ENCODE measurements at places on chromosomes 1 and 21. TPM values are rescaled to one million over a fixed set of nuclear protein-coding genes. Genes with fewer than 3 reads are reported as not detected.
A peak's percentile ranks its signal among the peaks of the same experiment; 100 is the strongest.

C1orf174 gene
- 44.0 TPM for total RNA-seq

SPRR2E gene
- not detected for total RNA-seq

IGSF3 gene
- 0.54 TPM for total RNA-seq

SMG5 gene
- 70.3 TPM for total RNA-seq

PAFAH2 gene
- 8.0 TPM for total RNA-seq

VCAM1 gene
- total RNA-seq: 0.83 TPM

MR1 gene
- 15.7 TPM for total RNA-seq

FGR gene
- 0.56 TPM for total RNA-seq

DNA sequence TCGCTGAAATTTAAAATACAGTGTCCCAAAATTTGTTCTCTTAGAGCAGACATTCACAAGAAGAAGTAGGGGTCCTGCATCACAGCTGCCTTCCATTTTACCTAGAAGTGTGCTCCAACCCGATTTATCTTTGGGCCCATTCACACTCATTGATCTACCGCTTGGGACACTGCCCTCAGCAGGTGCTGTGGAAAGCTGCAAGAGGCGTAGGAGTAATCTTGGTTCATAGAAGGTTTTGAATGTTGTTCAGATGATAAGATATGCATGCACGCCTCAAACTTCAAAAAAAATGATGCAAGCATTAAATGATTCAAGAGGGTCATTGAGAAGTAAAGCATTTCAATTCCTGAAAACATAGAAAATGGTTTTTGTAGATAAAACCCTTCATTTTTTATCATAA is 18.6 kb upstream of the C1orf105 start:
- DNase-seq: no peak

- no peak for DNase-seq
Observed at GRCh38 chr1:110163591-110163990, 13.3 kb downstream of the SLC6A17 start.

RNU1-2 gene
- 1,043 TPM for total RNA-seq

SH2D1B gene
- not detected for total RNA-seq

GRCh38 chr1:220957233-220957605 is 78.0 kb downstream of the HLX start:
- DNase-seq: no peak

BMP8B gene
- total RNA-seq: 0.36 TPM

FMO2 gene
- not detected for total RNA-seq

- DNase-seq: no peak
Observed at GRCh38 chr1:159121526-159121925, 45.0 kb upstream of the AIM2 start.

KPNA6 gene
- 74.3 TPM for total RNA-seq

- no peak for DNase-seq
Observed at GRCh38 chr1:91098299-91098906, 76.6 kb upstream of the ZNF644 start.

DNA sequence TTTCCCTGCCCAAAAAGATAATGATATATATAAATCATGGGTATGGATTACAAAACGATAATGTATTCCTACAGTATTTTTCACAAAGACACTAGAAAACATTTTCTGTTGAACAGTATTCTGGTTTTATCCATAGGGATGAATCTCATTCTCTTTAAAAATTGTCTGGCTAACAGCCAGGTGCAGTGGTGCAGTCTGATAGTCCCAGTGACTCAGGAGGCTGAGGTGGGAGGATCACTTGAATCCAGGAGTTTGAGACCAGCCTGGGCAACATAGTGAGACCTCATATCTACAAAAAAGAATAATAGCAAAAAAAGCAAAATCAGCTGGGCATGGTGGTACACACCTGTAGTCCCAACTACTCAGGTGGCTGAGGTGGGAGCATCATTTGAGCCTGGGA is 23.3 kb downstream of the PIP5K1A start:
- DNase-seq: no peak

GRCh38 chr1:202199040-202199889 is 5.7 kb downstream of the LGR6 start:
- DNase-seq: no peak

DNA sequence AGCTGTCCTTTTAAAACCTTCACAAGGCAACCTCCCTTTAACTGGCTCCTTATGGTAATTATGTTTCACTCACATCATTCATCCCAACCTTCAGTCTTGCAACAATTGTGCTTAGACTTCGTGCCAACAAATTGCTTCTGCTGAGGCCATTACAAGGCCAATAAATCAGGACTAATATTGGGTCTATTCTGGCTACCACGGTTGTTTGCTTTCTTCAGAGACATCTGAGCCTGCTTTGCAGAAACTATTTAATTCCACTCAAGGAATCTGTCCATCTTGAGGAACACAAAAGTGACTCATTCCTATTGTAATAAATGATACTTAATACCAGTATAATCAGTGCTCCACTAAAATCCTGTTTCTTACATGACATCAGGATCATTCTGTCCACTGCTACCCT is 2.6 kb upstream of the GSTM4 start:
- no peak for DNase-seq

GRCh38 chr1:3550511-3551289 is 60.6 kb downstream of the MEGF6 start:
- no peak for DNase-seq

- DNase-seq: peak; percentile 59
Observed at GRCh38 chr1:151574575-151575529, 34.7 kb downstream of the TUFT1 start.

DNA sequence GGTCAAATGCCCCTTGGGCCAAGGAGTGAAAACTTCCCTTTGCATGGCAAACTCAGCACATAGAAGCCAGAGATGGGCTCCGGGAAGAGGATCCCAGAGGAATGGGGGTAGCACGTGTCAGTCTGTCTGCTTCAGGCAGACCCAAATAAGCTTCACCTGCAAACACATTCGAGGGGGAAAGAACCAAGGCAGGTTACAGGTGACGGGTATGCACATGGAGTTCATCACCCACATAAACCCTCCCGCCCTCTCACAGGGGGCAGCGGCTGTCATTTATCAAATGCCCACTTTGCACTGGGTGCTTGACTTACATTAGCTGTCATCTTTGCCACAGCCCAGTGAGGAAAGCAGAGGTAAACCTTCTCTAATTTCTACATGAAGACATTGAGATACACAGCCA is 73.0 kb upstream of the TLR5 start:
- no peak for DNase-seq

GRCh38 chr1:230633469-230633868 is 8.8 kb upstream of the COG2 start:
- no peak for DNase-seq
